ENCODE measurements at places on chromosomes 12 and 14.

DNA sequence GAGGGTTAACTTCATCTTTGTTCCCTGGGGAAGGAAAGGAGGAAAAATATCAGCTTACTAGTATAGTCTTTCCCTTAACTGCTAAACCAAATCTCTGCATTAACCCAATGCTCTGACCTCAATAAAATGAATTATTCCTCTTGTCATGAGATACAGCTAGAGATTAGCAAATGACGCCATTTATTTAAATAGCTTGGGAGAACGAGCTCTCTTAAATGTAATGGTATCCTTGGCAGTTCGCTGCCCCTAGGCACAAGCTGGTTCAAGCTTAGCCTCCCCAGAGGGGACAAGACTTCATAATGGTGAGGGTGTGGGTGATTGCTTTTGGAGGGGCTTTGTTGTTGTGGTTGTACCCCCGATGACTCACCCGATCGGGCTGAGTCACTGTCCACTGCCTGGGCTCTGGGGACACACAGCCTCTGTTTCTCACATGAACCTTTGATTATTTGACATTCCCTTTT is 19.6 kb downstream of the FNTB start:
- no peak for DNase-seq

- no peak for DNase-seq
Measured at GRCh38 chr12:128818065-128819022, 5.4 kb downstream of the SLC15A4 start.

DNA sequence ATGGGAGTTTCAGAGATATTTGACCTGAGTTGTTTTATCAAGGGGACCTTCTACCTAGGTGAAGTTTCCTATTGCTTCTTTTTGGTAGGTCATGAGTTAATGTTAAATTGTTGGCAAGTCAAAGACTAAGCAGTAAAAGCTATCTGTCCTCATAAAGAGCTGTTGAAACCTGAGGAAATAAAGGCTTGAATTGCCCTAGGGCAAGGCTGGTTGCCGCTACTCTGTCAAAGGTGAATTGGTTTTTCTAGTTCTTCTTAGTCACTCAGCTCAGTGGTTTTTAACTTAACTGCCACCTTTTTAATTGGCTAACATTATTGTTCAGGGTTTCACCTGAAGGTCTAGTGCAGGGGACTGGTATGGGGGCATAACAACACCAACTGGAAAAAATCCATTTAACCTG is 441.6 kb upstream of the FBXO33 start:
- DNase-seq = no peak

- no peak for DNase-seq
Measured at GRCh38 chr14:68501614-68502052, 291.2 kb downstream of the ZFP36L1 start.

All from KG1 (cell line).